Neural crest cell (in vitro differentiated cells): ENCODE measurements at places on chromosomes 12 and 14. TPM values are rescaled to one million over a fixed set of nuclear protein-coding genes. Genes with fewer than 3 reads are reported as not detected.

TSPAN19 gene
- 0.36 and 0.84 TPM in 2 replicates for total RNA-seq

NR1H4 gene
- total RNA-seq, result not detected in 2 replicates

ESRRB gene
- 0.28 and 0.77 TPM in 2 replicates for total RNA-seq

YARS2 gene
- 25.3 and 30.0 TPM in 2 replicates for total RNA-seq

LBHD2 gene
- total RNA-seq, result not detected in 2 replicates

TTC9 gene
- total RNA-seq, result 3.7 and 4.2 TPM in 2 replicates

GLRX5 gene
- total RNA-seq, result 62.8 and 69.3 TPM in 2 replicates

TRHDE gene
- total RNA-seq, result 0.51 and 0.66 TPM in 2 replicates

SYNE2 gene
- total RNA-seq, result 84.8 and 94.9 TPM in 2 replicates

EIF2S3B gene
- 0.73 and 0.96 TPM in 2 replicates for total RNA-seq

L3HYPDH gene
- total RNA-seq, result 16.8 and 17.0 TPM in 2 replicates

BRI3BP gene
- total RNA-seq, result 18.6 and 19.0 TPM in 2 replicates

PRB2 gene
- total RNA-seq, result not detected in 2 replicates

IFNG gene
- total RNA-seq, result not detected in 2 replicates

AQP2 gene
- not detected in 2 replicates for total RNA-seq

LTB4R gene
- total RNA-seq, result 4.7 and 5.3 TPM in 2 replicates

KRT1 gene
- not detected in 2 replicates for total RNA-seq

PIWIL1 gene
- total RNA-seq, result not detected in 2 replicates

IFNG-AS1 gene
- not detected in 2 replicates for total RNA-seq

LTB4R2 gene
- 7.9 and 9.4 TPM in 2 replicates for total RNA-seq

TCL1A gene
- total RNA-seq, result not detected in 2 replicates

SLC5A8 gene
- total RNA-seq, result not detected in 2 replicates

SMIM41 gene
- total RNA-seq, result not detected in 2 replicates

PLEKHA5 gene
- 39.2 and 39.8 TPM in 2 replicates for total RNA-seq

TMEM63C gene
- total RNA-seq, result 0.59 and 0.91 TPM in 2 replicates

PLEKHG7 gene
- total RNA-seq, result not detected in 2 replicates

AKAP5 gene
- 1.3 and 1.4 TPM in 2 replicates for total RNA-seq

FGF6 gene
- not detected in 2 replicates for total RNA-seq

CFAP54 gene
- 1.5 and 3.1 TPM in 2 replicates for total RNA-seq

TAS2R9 gene
- total RNA-seq, result 0.39 TPM in 1 of 2 replicates, not detected in the other

FLRT2 gene
- 13.5 and 14.9 TPM in 2 replicates for total RNA-seq

KRT4 gene
- not detected in 2 replicates for total RNA-seq

TAS2R8 gene
- not detected in 2 replicates for total RNA-seq

KCNC2 gene
- total RNA-seq, result not detected in 2 replicates

GLIPR1L2 gene
- 0.40 and 0.98 TPM in 2 replicates for total RNA-seq

SENP1 gene
- 44.0 and 46.9 TPM in 2 replicates for total RNA-seq

CAPZA3 gene
- total RNA-seq, result not detected in 2 replicates

CALM1 gene
- 338 and 339 TPM in 2 replicates for total RNA-seq

NFATC4 gene
- total RNA-seq, result 44.3 and 47.8 TPM in 2 replicates

PTPN21 gene
- total RNA-seq, result 21.9 and 25.3 TPM in 2 replicates

GNB3 gene
- total RNA-seq, result 21.2 and 22.2 TPM in 2 replicates

VWF gene
- 0.02 and 0.21 TPM in 2 replicates for total RNA-seq

NTN4 gene
- 5.7 and 6.0 TPM in 2 replicates for total RNA-seq

PLA2G1B gene
- not detected in 2 replicates for total RNA-seq

IQSEC3 gene
- 0.34 and 1.1 TPM in 2 replicates for total RNA-seq

MGAT4C gene
- under 0.01 and 0.07 TPM in 2 replicates for total RNA-seq

NFE2 gene
- 0.32 TPM in 1 of 2 replicates, not detected in the other for total RNA-seq

PHC1 gene
- 108 and 111 TPM in 2 replicates for total RNA-seq
